Brain (organoid and tissue), 16 donors: ENCODE measurements at places on chromosomes 6 and 20. TPM values are rescaled to one million over a fixed set of nuclear protein-coding genes. Genes with fewer than 3 reads are reported as not detected.

DNA sequence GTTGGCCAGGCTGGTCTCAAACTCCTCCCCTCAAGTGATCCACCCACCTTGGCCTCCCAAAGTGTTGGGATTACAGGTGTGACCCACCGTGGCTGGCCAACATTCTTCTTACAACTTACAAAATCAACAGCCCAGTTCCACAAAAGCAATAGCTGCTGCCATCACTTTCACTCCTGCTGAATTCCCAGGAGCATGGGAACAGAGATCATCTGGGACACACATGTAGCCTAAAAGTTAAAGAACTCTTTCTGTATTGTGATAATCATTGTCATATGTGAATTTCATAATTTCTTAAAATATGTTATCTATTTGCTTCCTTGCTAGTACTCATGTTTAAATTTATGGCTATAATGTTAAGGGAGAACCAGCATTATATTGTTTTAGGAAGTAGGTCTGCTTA is 51.7 kb downstream of the NCOA6 start:
- no peak for DNase-seq

- DNase-seq: no peak
These were observed 83.9 kb downstream of the MAP3K7 start for GRCh38 chr6:90502866-90503407.

DNA sequence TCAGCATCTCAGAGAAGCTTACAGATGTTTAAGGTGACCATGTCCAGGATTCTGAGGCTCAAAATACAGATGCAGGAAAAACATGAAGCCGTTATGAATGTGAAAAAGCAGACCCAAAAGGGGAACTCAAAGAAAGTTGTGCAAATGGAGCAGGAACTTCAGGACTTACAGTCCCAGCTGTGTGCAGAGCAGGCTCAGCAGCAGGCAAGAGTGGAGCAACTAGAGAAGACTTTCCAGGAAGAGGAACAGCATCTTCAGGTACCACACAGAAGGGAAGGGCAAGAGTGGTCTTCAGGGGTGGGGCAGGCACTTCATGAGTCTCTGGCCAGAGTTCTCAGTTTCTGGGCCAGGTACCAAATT is 15.2 kb downstream of the RNF8 start:
- no peak for DNase-seq

GRCh38 chr6:44771647-44772415 is 384.3 kb downstream of the CDC5L start:
- DNase-seq: peak; percentile 18

DNA sequence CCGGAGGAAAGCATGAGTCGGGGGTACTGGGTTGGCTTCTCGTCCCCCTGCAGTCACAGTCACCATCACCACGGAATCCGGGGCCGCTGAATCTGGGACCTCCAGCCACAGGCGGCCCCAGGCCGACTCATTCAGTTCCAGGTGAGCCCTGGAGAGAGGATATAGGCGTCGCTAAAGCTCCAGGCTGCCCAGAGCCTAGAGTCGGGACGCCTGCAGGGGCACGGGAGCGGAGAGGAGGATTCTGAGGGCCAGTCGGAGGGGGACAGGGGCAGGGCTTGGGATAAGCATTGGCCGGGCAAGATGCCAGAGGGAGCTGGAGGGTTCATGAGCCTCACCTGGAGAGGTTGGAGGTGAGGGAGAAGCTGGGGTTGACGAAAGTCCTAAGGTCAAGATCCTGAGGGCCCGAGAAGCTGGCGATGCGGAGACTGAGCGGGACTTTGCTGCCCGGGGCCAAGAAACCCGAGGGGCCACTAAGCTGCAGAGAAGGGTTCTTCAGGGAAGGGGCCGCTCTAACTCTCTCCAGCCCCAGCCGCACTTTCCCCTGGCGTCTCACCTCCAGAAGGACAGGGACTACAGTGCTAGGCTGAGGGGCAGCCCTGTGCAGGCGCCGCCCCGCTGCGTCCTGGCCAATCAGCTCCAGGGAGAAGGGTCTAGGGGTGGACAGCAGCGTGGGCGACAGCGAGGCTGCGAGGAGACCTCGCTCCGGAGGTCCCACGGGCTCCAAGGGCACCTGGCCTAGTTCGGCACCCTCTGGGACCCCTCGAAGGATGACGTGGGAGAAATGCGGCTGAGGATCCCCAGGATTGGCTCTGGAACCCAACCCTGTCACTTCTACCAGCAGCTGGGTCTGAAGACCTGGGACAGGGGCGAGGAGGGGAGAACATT is 3.7 kb downstream of the SAPCD1 start:
- no peak for DNase-seq

DNA sequence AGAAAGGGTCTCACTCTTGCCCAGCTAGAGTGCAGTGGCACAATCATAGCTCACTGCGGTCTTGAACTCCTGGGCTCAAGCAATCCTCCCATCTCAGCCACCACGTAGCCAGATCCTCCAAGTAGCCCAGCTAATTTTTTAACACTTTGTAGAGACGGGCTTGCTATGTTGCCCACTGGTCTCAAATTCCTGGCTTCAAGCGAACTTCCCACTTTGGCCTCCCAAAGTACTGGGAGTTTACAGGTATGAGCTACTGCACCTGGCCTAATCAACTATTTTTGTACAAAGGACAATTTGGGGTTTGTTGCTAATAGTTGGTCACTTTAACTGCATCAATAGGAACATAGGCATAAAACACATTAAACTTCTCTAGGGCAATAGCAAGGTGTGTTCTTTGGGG is 29.9 kb upstream of the SYNCRIP start:
- DNase-seq: no peak

- no peak for DNase-seq
These were observed 205.6 kb downstream of the DTNBP1 start for GRCh38 chr6:15457121-15457650.

DNA sequence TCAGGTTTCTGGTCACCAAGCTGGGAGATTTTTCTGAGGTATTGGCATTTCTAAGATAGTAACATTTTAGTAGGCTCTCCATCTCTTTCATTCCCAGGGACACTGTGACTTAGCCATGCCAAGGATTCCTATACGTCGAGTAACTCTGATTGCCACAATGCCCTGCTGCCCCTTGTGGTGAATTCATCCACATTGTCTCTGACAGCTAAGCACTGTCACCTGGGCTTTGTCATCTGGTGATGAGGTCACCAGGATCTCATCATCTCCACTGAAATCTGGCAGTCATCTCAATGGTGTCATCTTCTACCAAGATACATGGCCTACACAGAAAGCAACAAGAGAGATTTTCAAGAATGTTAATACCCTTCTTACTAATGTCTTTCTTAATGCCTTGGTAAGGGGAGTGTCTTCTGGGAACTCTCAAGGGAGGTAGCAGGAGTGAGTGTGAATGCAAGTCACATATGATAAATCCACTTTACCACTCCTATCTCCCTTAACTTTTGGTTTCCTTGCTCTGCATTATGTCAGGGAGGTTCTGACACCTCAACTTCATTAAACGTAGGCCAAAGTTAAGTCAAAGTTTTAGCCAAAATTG is 246.7 kb downstream of the CD109 start:
- no peak for DNase-seq

DNA sequence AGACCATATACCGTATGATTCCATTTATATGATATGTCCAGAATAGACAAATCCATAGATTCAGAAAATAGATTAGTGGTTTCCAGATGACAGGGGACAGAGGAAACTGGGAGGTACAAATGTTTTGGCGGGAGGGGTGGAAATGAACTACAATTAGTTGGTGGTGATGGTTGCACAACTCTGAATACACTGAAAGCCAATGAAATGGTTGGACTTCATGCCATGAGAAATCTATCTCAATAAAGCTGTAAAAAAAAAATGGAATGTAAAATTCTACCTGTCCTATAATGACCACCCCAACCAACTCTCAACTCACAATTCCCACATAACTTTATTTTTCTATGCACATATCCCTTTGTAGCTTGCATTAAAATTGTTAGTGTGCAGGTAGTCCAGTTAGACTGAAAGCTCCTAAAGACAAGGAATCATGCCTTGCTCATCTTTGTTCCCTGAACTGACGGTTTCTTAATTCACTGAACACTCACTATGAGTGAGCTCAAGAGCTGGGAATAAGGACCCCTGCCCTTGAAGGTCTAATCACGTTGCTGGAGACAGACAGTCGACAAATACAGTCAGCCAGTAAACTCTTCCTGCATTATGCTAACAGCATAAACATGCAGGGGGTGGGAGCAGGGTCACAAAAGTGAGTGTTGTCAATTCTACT is 1.4 kb downstream of the DCDC2 start:
- peak; percentile 14 for DNase-seq

DNA sequence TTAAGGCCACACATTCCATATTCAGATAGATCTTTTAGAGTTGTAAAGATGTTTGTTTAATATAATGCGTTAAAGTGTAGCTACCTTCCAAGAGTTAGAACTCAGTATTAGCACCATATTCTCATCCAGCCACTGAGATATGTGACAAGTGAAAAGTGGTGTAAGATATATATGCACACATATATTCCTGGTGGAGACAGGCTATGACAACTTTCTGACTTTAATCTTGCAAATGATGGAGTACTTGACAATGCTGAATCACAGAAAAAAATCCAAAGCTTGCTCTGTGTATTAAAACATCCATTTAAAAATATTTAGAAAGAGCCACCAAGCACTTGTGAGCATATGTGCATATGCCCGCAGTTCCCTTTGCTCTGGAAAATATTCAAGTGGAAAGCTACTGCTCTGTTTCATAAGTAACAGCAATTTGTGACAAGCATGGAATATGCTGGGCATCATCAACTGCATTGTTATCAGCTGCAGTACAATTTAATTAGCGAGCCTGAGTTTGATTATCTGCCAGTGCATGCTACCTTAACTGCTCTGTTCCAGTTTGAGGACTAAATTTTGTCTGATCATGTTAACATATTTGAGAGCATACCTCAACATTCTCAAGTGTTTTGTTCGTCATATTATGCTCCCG is 64.8 kb downstream of the VIP start:
- no peak for DNase-seq

DNA sequence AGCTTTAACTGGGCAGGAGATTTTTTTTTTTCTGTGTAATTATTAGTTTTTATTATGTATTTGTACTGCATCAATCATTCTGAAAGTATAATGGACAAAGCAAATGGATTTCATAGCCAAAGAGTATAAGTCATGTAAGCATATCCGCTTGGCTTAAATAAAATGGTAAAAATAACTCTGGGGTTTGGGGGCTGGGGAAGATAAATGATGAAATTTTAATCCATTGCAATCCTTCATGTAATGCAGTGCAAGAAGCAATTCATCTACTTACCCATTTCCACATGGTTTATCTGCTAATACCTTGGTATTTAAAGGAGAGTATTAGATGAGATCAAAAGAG is 781.4 kb downstream of the QKI start:
- no peak for DNase-seq

DNA sequence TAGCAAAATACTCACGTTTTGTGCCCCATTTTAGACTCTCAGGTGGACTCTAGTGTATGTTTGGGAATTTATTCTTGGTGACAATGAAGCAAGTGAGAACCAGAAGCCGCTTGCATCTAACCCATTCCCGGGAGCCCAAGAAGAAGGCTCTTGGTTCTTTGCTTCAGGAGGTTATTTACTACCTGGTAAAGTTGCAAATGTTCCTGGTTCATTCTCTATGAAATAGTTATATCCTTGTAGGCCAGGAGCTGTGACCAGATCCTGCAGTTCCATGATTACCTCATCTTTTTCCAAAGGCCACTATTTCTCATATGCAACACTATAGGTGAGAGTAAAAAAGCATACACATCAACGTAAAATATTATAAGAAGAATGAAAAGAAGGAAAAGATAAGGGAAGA is 60.9 kb upstream of the FABP7 start:
- DNase-seq: no peak

DNA sequence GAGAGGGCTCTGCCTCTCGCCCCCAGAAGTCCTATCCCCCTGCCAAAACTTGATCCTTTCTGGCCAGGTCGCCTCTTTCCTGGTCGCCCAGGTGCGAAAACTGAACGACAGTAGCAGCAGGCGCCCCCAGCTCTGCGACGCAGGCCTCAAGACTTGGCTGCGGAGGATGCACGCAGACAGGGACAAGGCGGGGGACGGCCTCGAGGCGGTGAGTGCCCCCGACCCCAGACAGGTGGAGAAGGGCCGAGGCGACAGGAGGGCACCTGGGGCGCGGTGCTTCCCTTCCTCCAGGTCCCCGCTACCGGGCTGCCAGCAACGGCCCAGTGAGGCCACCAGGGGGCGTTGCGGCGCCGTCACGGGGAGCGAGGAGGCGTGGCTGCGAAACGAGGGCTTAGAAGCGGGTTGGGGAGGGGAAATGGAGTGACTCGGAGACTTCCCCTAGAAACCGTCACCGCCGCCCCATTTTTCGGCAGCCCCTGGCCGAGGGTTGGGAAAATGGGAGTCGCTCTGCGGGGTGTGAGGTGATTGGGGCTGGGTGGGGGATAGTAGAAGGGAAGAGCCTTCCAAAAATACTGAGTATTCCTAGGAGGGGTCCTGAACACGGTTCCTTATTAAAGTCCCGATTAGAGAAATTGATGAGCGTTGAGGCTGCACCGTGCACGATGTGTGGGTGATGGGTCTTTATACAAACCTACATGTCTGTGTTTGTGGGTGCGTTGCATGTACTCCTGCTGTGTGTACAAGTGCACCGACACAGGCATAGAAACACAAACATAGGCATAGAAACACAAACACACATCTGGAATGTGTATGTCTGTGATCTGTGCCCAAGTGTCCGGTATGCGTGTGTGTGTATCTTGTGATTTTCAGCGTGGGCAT is 44.6 kb downstream of the ARHGAP40 start:
- peak; percentile 89 for DNase-seq

DNA sequence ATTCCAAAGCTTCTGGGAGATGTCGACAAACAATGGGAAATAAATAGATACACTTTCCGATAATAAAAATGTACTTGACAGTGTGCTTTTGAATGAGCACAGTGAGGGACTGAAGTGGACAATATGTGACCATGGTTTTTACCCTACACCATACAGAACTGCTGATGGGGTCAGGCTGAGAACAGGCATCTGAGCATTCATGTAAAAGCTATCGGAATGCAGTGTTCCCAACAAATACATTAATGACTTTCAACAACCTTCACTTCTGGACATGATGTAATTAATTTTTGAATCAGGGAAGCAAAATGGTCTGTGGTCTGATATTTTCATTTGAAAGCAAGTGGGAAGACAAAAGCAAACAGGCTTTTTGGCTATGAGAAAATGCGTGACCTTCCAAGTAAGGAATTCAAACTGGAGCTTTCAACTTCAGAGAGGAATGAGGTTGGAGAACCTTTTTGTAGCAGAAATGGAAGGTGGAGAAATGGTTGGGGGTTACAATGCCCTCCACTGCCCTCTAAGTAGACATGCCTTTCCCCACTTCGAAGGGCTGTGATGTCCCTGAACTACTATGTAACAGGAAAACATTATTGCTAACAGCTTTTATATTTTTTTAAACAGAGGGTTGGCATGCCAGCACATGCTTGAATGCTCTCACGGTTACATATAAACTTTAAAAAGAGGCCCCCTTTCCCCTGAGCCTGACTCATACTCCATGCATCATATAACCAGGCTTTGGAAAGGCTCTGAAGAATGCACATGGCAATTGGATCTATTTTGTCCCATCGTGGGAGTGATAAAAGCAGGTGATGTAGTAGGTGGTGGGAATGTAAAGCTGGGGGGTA is 203.5 kb upstream of the CITED2 start:
- no peak for DNase-seq

The MRAP2 gene
- polyA plus RNA-seq: 102 TPM

The PLCB1 gene
- 6.2 TPM for polyA plus RNA-seq

The BAK1 gene
- 28.6 TPM for polyA plus RNA-seq

The APOBEC2 gene
- not detected for polyA plus RNA-seq

The FITM2 gene
- 7.6 TPM for polyA plus RNA-seq

The PGC gene
- not detected for polyA plus RNA-seq

The NRSN1 gene
- 123 TPM for polyA plus RNA-seq

The MATN4 gene
- polyA plus RNA-seq: 0.20 TPM

The RNF144B gene
- 2.8 TPM for polyA plus RNA-seq

The SIRPD gene
- not detected for polyA plus RNA-seq

The SOX18 gene
- polyA plus RNA-seq: 7.2 TPM

The SLC22A1 gene
- not detected for polyA plus RNA-seq
